ENCODE measurements at places on chromosomes 7 and 10.

- no peak for DNase-seq
Observed at GRCh38 chr10:24912215-24912614, 40.2 kb downstream of the PRTFDC1 start.

- DNase-seq, result peak; percentile 64
Observed at GRCh38 chr7:120989257-120990220, 1.0 kb downstream of the CPED1 start.

GRCh38 chr7:101671371-101672356 lies 42.6 kb upstream of the MYL10 start:
- peak; percentile 43 for DNase-seq

DNA sequence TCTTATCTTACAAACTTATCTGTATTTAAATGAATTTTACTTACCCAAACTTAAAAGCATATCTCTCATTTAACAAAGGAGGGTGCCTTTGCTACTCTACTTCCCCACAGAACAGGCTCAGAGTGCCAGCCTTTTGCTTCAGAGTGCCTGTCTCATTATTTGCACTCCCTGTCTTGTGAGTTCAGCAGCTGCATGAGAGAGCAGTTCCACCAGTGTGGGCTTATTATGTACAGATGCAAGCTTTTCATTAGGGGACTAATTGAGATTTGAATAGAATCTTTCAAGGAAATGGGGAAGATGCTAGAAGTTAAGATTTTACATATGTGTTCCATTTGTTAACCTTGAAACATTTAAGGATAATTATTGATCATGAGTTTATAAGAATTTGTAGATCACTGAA lies 310.2 kb upstream of the LRRN3 start:
- no peak for DNase-seq

- peak; percentile 21 for DNase-seq
Observed at GRCh38 chr7:108455998-108456677, at the start of gene NRCAM. NRCAM (minus strand) TSS chr7:108456436; CDS start chr7:108240064, 216,372 bp downstream.

- DNase-seq, result no peak
Observed at GRCh38 chr7:154684666-154685563, 318.0 kb downstream of the PAXIP1 start.

- no peak for DNase-seq
Observed at GRCh38 chr10:110833941-110834628, 37.6 kb upstream of the PDCD4 start.

DNA sequence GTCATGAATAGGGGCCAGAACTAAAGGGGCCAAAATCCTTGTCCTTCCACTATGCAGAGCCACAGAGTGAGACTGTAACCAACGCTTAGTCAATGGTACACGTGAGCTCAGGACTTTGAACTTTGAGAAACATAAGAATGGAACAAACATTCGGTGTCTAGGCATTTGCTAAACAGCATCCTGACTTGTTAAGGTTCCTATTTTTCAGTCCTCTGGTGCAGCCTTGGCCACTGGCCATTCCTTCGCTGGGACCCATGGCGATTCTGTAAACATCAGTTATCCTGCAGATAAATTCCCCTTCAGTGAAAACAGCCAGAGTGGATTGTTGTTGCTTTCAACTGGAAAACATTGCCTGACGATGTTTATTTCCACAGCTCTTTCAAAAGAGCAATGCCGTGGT lies 266.8 kb downstream of the SORCS1 start:
- DNase-seq, result peak; percentile 87

DNA sequence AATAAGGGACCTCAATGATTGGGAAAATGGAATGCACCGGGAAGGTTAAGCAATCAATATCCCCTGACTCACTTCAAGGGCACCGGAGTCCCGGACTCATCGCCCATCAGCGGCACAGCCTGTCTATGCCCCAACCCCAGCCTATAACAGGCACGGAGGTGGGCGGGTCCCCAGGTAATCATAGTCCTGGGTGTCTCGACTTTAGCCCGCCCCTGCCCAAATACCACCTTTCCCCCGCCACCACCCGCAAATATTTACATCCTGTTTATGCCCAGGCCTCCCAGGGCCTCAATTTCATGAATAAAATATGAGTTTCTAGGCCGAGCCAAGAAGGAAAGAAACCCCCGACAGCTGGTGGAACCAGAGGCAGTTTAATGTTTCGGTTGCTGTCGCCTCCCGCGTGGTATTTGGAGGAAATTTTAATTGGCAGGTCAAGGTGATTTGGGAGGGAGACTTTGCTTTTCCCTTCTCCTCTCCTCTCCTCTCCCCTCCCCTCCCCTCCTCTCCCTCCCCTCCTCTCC lies 15.6 kb upstream of the RFC2 start:
- DNase-seq, result peak; percentile 59

- no peak for DNase-seq
Observed at GRCh38 chr10:88249450-88249849, 333.7 kb downstream of the RNLS start.

GRCh38 chr7:95865716-95866371 lies 93.5 kb downstream of the DYNC1I1 start:
- no peak for DNase-seq

- DNase-seq, result no peak
Observed at GRCh38 chr10:80452640-80453039, 1.5 kb upstream of the TSPAN14 start.

GRCh38 chr10:103833731-103834365 lies 21.5 kb downstream of the SH3PXD2A start:
- peak; percentile 76 for DNase-seq

DNA sequence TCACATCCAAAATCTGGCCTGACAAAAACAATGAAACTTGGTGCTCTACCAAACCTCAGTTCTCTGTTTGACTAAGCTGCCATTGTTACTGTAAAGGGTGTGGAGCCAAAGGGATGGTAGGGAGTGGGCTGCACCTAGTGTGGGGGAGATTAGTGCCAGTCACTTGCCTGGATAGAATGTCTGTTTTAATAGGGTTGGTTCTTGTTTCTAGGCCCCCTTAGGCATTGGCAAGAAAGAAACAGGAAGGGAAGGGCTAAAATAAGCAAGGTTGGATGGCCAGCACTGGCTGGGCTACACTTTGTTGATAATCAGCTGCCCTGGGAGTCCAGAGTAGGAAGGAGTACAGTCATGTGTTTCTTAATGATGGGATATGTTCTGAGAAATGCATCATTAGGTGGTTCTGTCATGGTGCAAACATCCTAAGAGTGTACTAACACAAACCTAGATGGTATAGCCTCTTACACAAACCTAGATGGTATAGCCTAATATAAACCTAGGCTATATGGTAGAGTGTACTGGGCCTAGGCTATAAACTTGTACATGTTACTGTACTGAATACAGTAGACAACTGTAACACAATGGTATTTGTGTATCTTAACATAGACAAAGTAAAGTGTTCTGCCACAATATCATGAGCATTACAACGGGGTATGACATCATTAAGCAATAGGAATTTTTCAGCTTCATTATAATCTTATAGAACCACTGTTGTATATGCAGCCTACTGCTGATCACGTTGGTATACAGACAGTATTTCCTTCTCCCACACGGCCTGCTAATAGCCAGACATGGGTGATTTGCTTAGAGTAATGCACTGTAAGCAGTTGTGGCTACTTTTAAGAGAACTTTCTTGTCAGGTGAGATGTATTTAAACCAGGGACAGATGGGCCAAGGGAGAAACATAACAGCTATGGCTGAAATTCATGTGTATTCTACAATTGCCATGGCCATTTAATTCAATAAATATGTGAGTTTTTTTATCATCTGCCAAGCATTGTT lies 15.4 kb downstream of the BBIP1 start:
- DNase-seq, result no peak

- peak; percentile 79 for DNase-seq
Observed at GRCh38 chr10:3424111-3424851, 251.7 kb upstream of the PITRM1 start.

DNA sequence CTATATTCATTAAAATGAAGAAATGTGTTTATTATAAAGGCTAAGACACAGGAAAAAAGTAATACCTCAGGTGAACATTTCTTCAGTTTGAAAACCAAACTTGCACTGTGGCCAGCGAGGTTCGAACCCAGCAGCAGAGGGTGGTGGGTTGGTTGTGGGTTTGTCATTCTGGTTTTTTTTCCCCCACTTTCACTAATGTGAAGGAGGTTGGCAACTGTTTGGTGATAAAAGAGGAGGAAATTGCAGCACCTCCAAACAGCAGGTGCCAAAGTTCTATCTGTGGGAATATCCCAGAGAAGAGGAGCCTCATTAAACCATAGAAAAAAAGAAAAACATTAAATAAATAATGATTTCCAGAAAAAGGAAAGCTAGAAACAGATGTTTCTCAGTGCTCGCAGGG lies 36.6 kb upstream of the YAE1 start:
- DNase-seq, result no peak

GRCh38 chr7:39672176-39672575 lies 48.8 kb downstream of the RALA start:
- no peak for DNase-seq

DNA sequence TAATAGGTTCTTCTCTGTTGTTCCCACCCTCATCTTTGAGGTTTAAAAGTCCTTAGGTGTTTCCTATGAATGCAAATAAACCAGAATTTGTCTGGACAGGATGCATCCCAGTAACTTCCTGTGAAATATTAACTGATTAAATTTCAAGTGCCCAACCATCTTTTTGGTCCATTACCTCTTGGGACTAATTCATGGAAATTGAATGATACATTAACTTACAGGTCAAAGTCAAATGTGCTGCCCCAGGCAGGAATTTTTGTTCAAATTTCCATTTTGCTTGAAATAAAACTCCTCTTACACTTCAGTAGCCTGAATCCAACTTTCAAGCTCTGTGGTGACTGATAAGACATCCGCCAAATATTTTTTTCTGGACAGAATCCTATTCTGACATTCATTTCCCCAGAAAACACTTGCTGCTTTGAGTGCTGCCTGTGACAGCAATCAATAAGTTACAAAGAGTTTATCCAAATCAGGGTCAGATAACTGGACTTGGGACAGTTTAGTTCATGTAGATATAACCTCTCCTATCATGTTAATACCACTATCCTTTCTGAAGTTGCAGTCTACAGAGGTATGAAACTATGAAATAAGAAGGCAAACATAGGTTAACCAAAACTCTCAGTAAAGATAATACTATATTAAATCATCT lies 383.5 kb downstream of the POM121L12 start:
- DNase-seq, result no peak

DNA sequence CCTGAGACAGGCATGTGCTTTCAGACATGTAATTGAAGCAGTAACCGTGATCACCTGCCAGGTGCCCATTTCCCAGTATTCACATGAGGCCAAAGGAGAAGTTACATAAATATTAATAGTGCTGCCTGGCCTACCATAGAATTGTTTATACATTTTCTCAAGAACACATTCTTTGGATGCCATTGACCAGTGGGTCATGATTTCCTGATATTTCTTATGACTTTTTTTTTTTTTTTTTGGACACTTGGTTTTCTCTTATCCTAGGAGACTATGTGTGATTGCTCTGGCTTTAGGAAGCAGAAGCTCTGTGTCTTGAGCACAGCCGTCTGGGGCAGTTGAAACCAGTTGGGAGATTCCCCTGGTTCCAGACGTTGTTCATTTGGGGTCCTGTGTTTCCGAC lies 143.9 kb upstream of the NPS start:
- DNase-seq, result no peak

- no peak for DNase-seq
Observed at GRCh38 chr7:84207025-84207424, 12.4 kb upstream of the SEMA3A start.

- DNase-seq, result no peak
Observed at GRCh38 chr7:17624379-17624778, 315.9 kb downstream of the SNX13 start.

- DNase-seq, result no peak
Observed at GRCh38 chr7:55423891-55424290, 58.8 kb downstream of the LANCL2 start.

- no peak for DNase-seq
Observed at GRCh38 chr7:44793919-44794318, 2.6 kb upstream of the PPIA start.

GRCh38 chr7:92784935-92785334 lies 51.4 kb downstream of the CDK6 start:
- no peak for DNase-seq

DNA sequence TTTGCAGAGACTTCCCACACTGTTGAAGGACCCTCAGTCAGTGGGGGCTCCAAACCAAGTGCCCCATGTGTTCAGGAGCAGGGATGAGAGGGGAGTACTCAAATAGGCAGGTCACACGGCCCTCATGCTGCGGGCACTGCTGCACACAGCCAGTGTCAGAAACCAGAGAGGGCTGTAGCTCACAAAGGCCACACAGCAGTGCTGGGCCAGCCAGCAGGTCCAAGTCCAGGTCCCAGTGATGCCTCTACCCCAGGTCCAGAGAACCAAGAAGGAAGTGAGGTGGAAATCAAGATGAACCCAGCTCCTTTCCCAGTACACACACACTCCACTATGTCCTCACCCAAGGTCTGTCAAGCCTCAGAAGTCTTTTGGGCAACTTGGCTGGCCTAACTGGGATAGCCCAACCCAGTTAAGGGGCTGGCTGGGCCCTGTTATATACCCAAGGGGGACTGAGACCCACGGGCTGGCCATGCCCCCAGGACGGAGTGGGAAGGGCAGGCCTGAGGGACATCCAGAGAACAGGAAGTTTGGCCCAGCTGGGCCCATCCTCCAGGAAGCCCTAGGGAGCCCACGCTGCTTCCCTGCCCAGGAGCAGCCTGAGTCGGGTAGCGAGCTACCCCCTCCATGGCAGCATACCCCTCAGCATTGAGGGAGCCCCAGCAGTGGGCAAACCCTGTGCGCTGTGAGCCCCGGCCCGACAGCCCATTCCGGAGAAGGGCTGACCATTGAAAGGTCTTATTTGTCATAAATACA lies 24.3 kb downstream of the GRID1 start:
- no peak for DNase-seq

DNA sequence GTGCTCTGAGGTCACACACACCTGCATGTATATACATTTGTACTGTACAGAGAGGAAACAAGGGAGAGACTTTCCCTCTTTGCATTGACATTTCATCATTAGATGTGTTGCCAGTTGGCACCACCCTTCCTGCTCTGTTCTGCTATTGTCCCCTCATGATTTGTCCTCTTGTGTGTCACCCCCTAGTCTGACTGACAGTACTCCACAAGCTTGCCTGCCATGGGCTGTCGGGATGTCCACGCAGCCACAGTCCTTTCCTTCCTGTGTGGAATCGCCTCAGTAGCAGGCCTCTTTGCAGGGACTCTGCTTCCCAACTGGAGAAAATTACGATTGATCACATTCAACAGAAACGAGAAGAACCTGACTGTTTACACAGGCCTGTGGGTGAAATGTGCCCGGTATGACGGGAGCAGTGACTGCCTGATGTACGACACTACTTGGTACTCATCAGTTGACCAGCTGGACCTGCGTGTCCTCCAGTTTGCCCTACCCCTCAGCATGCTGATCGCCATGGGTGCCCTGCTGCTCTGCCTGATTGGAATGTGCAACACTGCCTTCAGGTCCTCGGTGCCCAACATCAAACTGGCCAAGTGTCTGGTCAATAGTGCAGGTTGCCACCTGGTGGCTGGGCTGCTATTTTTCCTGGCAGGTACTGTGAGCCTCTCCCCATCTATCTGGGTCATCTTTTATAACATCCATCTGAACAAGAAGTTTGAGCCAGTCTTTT lies 9.4 kb downstream of the CLDN12 start:
- peak; percentile 52 for DNase-seq

Data from right cardiac atrium (tissue), 5 donors.